ENCODE measurements at places on chromosomes 16 and 17. TPM values are rescaled to one million over a fixed set of nuclear protein-coding genes. Genes with fewer than 3 reads are reported as not detected.

- H3K27ac ChIP-seq: no peak overlapping the region
- no peaks in the 10 kb centered on the region for H3K27me3 ChIP-seq
- H3K4me1 ChIP-seq: peaks cover 11% of the 10 kb centered on the region
- H3K4me3 ChIP-seq: no peak overlapping the region
- no peak for DNase-seq
Observed at GRCh38 chr16:67535201-67535600, 6.6 kb downstream of the RIPOR1 start.

- no peaks in the 10 kb centered on the region for H3K27me3 ChIP-seq
- DNase-seq: no peak
- H3K4me3 ChIP-seq: peak overlapping the region; percentile 61
- H3K27ac ChIP-seq: peak overlapping the region; percentile 26
- no peaks in the 10 kb centered on the region for H3K36me3 ChIP-seq
- H3K4me1 ChIP-seq: peaks cover 2% of the 10 kb centered on the region
Observed at GRCh38 chr16:2429771-2430663, 770 bp downstream of the CCNF start.

RPA1 gene
- 63.6 TPM for polyA plus RNA-seq

DNA sequence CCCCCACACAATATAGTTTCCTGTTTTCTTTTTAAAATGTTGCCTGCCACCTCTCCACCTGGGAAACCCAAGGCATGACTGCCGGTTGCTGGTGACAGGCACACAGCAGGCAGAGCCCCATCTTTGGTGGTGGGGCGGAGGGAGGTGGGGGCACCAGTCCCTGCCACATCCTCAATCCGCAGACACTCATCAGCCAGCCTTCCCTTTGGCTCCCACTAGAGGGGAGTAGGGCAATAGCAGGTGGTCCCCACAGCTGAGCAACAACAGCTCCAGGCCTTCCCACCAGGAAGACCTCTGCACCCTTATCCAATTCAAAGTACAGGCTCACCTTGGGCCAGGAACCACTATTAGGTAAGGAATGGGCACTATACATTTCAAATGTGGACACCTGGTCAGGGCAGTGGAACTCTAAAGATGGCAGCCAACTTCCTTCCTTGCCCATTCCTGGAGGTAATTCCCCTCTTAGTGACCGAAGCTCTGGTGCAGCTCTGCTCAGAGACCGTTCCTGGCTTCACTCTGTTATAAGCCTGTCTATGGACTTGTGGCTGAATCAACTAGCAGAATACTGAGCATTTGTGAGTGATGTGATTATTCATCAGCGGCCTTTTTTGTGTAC is 13.9 kb downstream of the RECQL5 start:
- H3K4me1 ChIP-seq: no peaks in the 10 kb centered on the region
- no peaks in the 10 kb centered on the region for H3K27me3 ChIP-seq
- DNase-seq: peak; percentile 36
- no peak overlapping the region for H3K27ac ChIP-seq
- no peak overlapping the region for H3K4me3 ChIP-seq

GRCh38 chr16:89864527-89864820 is 8.9 kb upstream of the TCF25 start:
- H3K4me1 ChIP-seq: no peaks in the 10 kb centered on the region
- H3K27me3 ChIP-seq: no peaks in the 10 kb centered on the region
- DNase-seq: no peak
- H3K36me3 ChIP-seq: no peaks in the 10 kb centered on the region

DNA sequence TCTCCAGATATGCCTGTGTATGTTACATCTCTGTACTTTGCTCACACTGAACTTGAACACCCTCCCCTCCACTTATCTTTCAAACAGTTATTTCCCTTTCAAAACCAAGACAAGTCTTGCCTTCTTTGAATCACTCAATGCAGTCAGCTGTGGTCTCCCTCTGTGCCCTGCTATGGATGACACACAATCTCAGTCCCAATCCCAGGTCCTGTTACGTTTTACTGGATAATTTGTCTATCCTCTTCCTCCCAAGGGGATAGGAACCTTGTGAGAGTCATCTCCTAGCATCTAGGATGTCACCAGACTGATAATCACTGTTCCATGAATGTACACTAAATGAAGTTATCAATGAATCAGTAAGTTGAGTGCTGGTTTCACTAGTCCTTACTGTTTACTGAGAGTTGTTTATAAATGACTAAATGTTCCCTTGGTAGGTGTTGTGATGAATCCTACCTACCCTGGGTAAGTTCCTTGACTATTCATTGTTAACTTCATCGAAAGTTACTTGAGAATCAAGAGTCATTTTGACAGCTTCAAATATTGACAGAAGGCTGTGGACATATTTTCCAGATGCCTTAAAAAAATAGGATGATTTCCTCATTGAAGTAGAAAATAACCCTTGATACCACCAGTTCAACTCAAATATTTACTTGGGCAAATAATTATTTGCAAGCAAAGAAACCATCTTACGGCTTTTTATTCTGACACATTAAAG is 244.9 kb downstream of the PRKCA start:
- H3K4me1 ChIP-seq: peaks cover 17% of the 10 kb centered on the region
- no peak overlapping the region for H3K27ac ChIP-seq

DNA sequence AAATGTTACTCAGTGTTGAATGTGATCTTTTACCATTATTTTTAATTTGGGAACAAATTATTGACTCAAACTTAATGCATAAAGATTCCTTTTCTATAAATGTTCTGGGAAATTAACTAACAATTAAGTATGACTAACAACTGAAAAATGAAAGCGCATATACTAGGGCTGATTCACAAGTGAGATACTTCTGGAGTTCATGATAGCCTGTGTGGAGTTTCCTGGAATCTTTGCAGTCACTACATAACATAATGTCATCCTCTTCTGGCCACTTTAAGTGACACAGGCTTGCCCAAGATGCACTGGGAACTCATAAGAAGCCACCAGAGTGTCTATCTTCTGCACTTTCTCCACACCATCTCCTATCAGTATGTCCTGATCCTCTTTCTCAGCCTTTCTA is 450.3 kb upstream of the CDH11 start:
- no peaks in the 10 kb centered on the region for H3K27me3 ChIP-seq
- no peak overlapping the region for H3K27ac ChIP-seq
- no peak for DNase-seq
- H3K4me3 ChIP-seq: no peak overlapping the region
- H3K36me3 ChIP-seq: no peaks in the 10 kb centered on the region
- H3K4me1 ChIP-seq: no peaks in the 10 kb centered on the region

DNA sequence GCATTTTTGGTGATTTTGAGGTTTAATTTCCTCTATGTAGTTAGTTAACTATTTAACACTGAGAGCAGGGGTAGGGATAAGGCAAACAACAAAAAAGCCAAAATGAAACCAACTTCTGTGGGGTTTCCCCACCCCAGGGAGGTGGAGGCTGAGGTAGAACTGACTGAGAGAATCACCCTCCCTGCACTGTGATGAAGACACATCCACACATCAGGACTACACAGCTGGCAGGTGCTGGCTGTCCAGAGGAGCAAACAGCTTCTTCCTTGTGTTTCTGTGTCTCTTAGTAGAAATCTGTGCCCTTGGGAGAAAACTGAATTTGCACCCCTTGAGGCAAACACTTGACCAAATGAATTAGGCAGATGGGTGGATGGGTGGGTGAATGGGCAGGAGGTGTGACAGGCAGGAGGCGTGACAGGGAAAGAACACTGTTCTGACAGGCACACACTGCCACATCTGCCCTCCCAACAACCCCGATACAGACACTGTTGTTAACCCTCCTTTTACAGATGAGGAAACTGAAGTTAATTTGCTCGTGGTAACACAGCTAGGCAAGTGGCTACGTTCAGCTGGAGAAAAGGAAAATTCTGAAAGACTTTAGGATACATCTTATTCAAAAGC is 62.9 kb upstream of the AMZ2 start:
- no peak overlapping the region for H3K27ac ChIP-seq
- H3K36me3 ChIP-seq: no peaks in the 10 kb centered on the region
- DNase-seq: no peak
- H3K4me3 ChIP-seq: no peak overlapping the region
- H3K4me1 ChIP-seq: no peaks in the 10 kb centered on the region

ITGAD gene
- 0.05 TPM for polyA plus RNA-seq

DNA sequence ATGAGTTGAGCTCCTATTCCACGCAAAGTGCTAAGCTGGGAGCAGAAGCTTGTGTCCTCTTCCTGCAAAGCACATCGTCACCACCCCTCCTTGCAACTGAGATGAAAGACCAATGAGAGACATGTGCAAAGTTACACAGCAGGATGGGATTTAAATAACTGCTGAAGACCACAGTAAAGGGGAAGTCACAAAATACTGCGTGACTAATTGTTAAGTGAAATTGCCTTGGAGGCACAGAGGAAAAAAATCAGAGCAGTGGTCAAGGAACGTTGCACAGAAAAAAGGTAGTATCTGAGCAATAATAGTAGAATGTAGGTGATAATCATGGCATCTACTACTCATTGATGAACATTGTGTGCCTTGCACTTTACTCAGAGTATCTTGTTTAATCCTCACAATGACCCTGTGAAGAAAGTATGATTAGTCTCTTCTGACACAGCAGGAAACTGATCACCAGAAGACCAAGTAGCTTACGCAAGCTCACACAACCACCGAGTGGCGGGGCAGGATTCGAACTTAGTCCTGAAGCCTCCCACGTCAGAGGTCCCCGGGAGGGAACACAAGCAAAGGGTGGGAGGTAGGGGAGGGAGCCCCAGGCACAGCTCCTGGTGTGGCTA is 15.4 kb upstream of the MYO18A start:
- H3K4me1 ChIP-seq: no peaks in the 10 kb centered on the region
- DNase-seq: no peak
- H3K27me3 ChIP-seq: no peaks in the 10 kb centered on the region
- H3K4me3 ChIP-seq: no peak overlapping the region

GRCh38 chr17:51707216-51707615 is 446.9 kb downstream of the UTP18 start:
- H3K4me1 ChIP-seq: peaks cover 11% of the 10 kb centered on the region
- no peaks in the 10 kb centered on the region for H3K27me3 ChIP-seq
- no peak for DNase-seq
- H3K27ac ChIP-seq: no peak overlapping the region

KRTAP3-1 gene
- polyA plus RNA-seq: not detected

RNU2-1 gene
- not detected for polyA plus RNA-seq

- H3K27ac ChIP-seq: no peak overlapping the region
- DNase-seq: no peak
- H3K36me3 ChIP-seq: no peaks in the 10 kb centered on the region
Observed at GRCh38 chr17:73492821-73493814, 151.1 kb downstream of the SDK2 start.

DNA sequence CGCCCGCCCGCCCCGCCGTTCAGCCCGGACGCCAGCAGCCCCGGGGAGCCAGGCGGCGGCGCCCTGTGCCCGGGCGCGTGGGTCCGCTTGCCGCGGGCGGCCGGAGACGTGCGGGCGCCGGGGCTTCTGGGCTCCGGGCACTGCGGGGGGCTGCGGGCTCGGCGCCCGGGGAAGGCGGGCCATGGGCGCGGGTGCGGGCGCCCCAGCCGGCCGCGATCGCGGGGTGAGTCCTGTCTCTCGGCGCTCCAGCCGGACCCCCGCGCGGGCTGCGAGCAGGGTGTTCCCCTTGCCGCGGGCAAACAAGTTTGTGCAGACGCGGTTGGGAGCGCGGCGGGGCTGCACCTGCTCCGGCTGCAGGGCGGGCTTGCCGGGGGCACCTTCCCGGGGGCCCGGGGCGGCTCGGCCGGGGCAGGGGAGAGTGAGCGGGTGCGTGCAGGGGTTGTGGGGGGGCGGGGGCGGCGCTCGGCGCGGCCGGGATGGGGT is 292 bp downstream of the WSCD1 start:
- H3K36me3 ChIP-seq: no peaks in the 10 kb centered on the region
- H3K27me3 ChIP-seq: no peaks in the 10 kb centered on the region
- DNase-seq: no peak
- H3K4me3 ChIP-seq: peak overlapping the region; percentile 32
- no peak overlapping the region for H3K27ac ChIP-seq

DNA sequence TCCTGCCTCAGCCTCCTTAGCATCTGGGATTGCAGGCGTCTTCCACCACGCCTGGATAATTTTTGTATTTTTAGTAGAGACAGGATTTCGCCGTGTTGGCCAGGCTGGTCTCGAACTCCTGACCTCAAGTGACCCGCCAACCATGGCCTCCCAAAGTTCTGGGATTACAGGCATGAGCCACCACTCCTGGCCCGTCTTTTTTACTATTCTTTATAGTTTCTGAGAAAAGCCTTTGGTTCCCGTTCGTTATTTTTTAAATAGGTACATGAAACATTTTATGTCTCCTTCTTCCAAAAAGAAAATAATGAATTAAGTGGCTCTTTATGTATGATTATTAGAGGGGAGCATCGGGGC is 570 bp upstream of the BCO1 start:
- no peak overlapping the region for H3K4me3 ChIP-seq
- no peaks in the 10 kb centered on the region for H3K27me3 ChIP-seq
- H3K4me1 ChIP-seq: no peaks in the 10 kb centered on the region
- no peak for DNase-seq
- H3K36me3 ChIP-seq: no peaks in the 10 kb centered on the region
- peak overlapping the region; percentile 75 for H3K27ac ChIP-seq

DNA sequence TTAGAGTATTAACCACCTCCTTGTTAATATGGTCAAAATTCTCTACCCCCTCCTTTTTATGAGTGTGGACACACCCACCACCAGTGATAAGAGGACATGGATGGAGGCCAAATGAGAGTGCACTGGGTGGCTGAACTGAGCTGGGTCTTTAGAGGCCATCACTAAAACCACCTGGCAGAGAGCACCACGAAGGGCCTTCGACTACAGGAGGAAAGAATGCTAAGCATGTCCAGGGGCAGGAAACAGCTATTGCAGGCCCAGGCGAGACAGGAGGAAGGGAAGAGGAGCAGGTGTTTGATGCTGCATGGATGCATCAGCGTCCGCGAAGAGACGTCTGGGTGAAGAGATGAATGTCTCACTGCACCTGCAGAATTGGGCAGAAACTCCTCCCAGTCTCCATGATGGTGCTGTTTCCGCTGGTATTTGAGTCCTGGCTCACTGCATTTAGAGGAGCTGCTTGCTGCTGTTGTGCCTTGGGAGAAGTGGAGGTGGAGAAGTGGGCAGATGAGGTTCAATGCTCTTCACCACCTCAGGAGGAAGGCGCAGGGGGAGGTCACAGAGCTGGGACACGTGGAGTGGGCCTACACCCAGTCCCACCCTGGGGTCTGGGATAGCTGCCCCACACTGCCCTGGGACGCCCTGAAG is 33.2 kb downstream of the SPHK1 start:
- no peak overlapping the region for H3K27ac ChIP-seq
- no peak for DNase-seq
- no peaks in the 10 kb centered on the region for H3K27me3 ChIP-seq
- H3K36me3 ChIP-seq: no peaks in the 10 kb centered on the region
